Glutamatergic neuron (in vitro differentiated cells): ENCODE measurements at places on chromosomes 6 and 20. TPM values are rescaled to one million over a fixed set of nuclear protein-coding genes. Genes with fewer than 3 reads are reported as not detected.

DNA sequence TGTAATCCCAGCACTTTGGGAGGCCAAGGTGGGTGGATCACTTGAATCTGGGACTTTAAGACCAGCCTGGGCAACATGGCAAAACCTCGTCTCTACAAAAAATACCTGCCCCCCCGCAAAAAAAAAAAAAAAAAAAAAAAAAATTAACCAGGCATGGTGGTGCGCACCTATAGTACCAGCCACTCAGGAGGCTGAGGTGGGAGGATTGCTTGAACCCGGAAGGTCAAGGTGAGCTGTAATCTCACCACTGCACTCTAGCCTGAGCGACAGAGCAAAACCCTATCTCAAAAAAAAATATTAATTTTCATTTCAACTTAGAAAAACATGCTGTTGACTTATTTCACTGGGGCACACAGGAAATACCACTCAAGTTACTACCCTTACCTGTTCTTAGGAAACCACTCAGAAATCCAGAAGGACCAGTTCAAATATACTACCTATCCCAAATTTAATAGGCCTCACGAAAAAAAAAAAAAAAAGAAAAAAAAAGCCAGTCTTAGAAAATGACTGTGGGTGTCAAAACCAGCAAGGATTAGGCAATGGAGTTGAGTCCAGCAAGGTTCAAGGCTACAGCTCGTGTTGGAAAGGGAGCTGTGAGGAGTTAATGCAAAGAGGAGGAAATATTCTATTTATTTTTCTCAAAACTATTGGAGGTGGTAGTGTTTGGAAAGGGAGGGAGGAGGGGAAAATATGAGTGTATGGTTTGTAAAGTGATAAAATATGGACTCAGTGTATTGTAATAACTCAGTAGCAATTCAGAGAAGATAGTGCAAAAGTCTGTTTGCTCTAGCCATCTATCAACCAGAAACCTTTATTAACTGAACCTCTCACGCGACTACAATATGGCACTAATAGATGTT, 33.9 kb upstream of the PIM1 start:
- peaks cover 3% of the 10 kb centered on the region for H3K27me3 ChIP-seq
- H3K4me3 ChIP-seq, result no peak overlapping the region
- no peak for DNase-seq
- peaks cover 20% of the 10 kb centered on the region for H3K4me1 ChIP-seq

DNA sequence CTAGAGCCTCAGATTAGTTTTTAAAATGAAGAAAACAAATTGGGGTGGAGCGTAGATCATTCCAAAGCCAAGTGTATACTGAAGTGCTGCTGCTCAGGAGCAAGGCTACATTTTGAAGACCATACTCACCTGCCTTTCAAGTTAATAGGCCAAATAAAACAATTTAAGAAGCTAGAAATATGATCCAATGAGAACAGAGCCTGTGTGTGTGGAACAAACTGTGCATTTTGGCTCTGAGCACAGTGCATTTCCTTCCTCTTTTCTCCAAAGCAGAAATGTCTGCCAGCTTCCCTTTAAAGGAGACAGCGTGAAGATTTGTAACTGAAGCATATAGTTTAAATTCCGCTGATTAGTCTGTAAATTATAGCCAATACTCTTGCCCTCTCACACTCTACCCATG, 3.2 kb upstream of the IFNGR1 start:
- no peaks in the 10 kb centered on the region for H3K36me3 ChIP-seq
- no peak overlapping the region for H3K27ac ChIP-seq
- DNase-seq, result no peak
- H3K4me3 ChIP-seq, result no peak overlapping the region
- peaks cover 9% of the 10 kb centered on the region for H3K4me1 ChIP-seq

DNA sequence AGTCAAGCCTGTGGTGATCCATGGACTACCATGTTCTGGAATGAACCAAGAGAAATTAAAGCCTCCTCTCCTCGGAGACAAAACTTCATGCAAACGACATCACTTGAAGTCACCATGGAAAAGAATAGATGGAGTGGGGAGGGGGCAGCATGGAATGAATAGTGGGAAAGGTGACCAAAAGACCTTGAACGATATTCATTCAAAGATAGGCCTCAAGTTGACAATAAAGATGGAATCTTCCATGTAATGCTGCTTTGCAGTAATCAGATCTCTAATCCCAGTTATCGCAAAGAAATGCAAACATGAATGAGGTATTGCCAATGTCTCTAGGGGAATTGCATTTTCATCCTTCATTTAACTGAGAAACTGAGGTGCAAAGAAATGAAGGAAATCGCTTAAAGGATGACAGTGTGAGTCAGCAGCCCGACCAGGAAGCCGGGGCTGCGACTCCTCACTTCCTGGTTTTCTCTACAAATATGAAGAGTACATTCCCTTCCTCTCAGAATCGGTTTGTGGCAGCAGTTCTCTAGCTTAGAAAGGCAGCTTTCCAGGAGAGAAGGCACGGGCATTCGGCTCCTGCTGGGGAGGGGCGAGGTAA, 65.6 kb upstream of the RREB1 start:
- DNase-seq, result no peak
- peaks cover 6% of the 10 kb centered on the region for H3K27me3 ChIP-seq
- no peak overlapping the region for H3K4me3 ChIP-seq
- H3K36me3 ChIP-seq, result no peaks in the 10 kb centered on the region
- H3K4me1 ChIP-seq, result peaks cover 35% of the 10 kb centered on the region

- no peaks in the 10 kb centered on the region for H3K4me1 ChIP-seq
- no peak for DNase-seq
- H3K4me3 ChIP-seq, result no peak overlapping the region
- no peak overlapping the region for H3K27ac ChIP-seq
- H3K27me3 ChIP-seq, result peaks cover 1% of the 10 kb centered on the region
- peaks cover 4% of the 10 kb centered on the region for H3K36me3 ChIP-seq
Measured at GRCh38 chr6:150627585-150628025, 27.9 kb downstream of the PLEKHG1 start.

DNA sequence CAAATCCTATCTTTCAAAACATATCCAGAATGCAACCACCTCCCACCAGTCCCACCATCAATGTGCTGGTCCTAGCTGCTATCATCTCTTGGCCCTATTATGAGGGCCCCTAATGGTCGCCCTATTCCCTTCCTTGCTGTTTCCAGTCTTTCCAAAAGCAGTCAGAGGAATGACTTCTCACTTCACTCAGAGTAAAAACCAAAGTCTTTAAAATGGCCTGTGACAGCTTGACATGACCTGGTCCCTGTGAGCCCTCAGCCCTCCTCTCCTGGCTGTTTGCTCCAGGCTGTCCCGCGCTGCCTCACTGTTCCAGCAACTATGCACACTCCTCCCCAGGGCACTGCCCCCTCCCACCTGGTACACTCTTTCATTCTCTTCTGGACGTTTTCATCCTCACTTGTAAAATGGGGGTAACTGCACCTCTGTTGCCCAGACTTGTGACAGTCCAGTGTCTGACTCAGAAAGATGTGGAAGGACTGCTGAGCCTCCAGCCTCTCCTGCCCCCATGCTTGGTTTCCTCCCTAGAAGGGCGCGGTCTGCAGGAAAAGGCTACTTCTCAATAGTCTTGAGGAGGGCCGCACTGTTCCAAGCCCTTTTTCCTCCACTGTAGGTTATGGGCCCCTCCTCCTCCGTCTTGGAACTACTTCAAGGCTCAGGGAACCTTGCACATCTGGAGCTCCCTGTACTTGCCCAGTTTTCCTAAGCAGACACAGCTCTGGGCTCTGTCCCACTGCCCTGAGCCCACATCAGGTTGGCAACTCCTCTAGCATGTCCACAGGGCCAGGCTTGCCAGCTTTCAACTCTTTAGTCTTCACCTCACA, 64.7 kb downstream of the MYH7B start:
- H3K4me3 ChIP-seq, result no peak overlapping the region
- DNase-seq, result no peak
- H3K27me3 ChIP-seq, result no peaks in the 10 kb centered on the region
- H3K27ac ChIP-seq, result peak overlapping the region; percentile 55
- H3K36me3 ChIP-seq, result no peaks in the 10 kb centered on the region
- peaks cover 13% of the 10 kb centered on the region for H3K4me1 ChIP-seq

GRCh38 chr6:55176958-55177357, 2.6 kb downstream of the HCRTR2 start:
- H3K27ac ChIP-seq, result no peak overlapping the region
- no peaks in the 10 kb centered on the region for H3K27me3 ChIP-seq
- no peak for DNase-seq
- H3K4me3 ChIP-seq, result no peak overlapping the region
- no peaks in the 10 kb centered on the region for H3K36me3 ChIP-seq

- no peak overlapping the region for H3K4me3 ChIP-seq
- peaks cover 18% of the 10 kb centered on the region for H3K36me3 ChIP-seq
- DNase-seq, result no peak
- H3K27ac ChIP-seq, result peak overlapping the region; percentile 55
- H3K27me3 ChIP-seq, result peaks cover 14% of the 10 kb centered on the region
Measured at GRCh38 chr6:166411721-166412151, 29.0 kb upstream of the MPC1 start.

- peaks cover 38% of the 10 kb centered on the region for H3K4me1 ChIP-seq
- no peaks in the 10 kb centered on the region for H3K36me3 ChIP-seq
- no peak for DNase-seq
- peaks cover 3% of the 10 kb centered on the region for H3K27me3 ChIP-seq
- no peak overlapping the region for H3K4me3 ChIP-seq
Measured at GRCh38 chr6:15484821-15485220, 178.0 kb downstream of the DTNBP1 start.

DNA sequence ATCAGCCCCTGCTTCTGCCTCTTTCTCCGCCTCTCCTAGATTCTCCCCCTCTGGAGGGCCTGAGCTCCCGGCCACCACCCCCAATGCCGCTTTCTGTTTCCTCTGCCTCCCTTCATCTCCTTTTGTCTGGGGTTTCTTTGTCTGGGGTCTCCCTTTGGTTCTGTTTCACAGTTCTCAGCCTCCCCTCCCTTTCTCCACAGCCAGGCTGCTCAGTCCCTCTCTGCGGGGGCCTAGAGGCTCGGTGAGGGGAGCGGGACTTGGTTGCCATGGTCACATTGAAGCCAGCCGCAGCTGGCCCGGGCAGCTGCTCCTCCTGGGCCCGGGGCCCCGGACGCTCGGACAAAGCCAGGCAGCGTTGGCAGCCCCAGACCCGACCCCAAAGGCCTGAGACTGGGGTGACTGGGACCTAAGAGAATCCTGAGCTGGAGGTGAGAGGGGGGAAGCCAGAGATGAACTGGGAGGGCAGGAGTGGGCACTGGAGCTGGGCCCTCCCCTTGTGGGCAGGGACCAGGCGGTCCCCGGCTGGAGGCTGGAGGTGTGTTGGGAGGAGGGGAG, 3.5 kb upstream of the DDR1 start:
- peak; percentile 62 for DNase-seq
- H3K27me3 ChIP-seq, result peaks cover 15% of the 10 kb centered on the region
- no peaks in the 10 kb centered on the region for H3K36me3 ChIP-seq
- peak overlapping the region; percentile 98 for H3K27ac ChIP-seq
- peak overlapping the region; percentile 87 for H3K4me3 ChIP-seq

DNA sequence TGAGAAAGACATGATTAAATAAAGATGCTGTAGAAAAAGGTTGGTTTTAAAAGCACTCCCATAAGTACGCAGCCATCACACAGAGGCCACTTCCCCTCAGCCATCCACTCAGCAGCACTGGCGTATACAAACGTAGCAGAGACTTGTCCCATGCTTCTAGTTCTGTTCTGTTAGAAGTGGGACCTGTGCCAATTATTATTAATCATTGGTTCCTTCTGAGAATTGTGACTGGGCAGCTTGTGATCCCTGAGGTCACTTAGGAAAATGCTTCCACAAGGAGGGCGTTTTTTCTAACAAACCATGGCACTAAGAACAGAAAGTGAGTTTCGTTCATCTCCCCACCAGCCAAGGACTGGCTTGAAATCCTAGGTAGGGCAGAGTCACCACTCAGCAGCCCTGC, 53.9 kb downstream of the FAM120B start:
- H3K4me1 ChIP-seq, result peaks cover 6% of the 10 kb centered on the region
- H3K27ac ChIP-seq, result no peak overlapping the region
- no peak overlapping the region for H3K4me3 ChIP-seq
- H3K36me3 ChIP-seq, result peaks cover 5% of the 10 kb centered on the region

- H3K27me3 ChIP-seq, result no peaks in the 10 kb centered on the region
- H3K27ac ChIP-seq, result no peak overlapping the region
- no peak overlapping the region for H3K4me3 ChIP-seq
- no peak for DNase-seq
- H3K36me3 ChIP-seq, result no peaks in the 10 kb centered on the region
Measured at GRCh38 chr20:14232650-14233049, 104.8 kb downstream of the FLRT3 start.

DNA sequence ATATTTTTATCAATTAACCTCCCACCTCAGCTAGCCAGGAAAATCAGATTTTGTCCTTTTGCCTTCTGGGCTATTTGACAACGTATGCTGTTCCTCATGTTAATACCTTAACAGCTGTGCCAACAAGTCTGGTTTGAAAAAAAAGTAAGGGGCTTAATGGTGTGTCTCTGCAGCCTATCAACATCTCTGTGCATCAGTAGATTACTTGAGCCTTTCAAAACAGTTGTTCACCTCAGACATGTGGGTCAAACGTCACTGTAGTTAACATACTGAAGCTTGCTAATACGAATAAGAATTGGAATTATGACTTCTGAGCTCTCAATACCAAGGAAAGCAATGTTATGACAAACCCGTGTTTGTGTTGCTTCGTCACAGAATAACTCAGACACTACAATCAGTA, 23.0 kb downstream of the CEP57L1 start:
- peaks cover 2% of the 10 kb centered on the region for H3K27me3 ChIP-seq
- peak overlapping the region; percentile 8 for H3K27ac ChIP-seq
- no peak for DNase-seq
- H3K4me3 ChIP-seq, result no peak overlapping the region
- H3K36me3 ChIP-seq, result no peaks in the 10 kb centered on the region

DNA sequence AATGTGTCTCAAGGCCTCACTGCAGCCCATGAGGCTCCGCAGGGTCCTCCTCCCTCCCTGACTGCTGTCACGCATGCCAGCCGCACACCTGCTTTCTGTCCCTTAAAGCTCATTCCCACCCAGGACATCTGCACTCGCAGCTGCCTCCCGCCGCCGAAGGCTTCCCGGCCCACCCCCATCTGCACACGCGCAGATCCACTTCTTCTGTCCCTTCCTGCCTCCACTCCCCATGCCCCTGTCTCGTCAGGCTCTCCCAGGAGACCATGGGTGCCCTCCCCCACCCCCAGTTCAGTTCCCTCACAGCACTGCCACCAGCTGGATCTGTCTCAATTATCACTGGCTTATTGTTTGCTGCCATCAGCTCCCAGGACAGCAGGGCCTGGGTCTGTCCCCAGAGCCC, 63.0 kb downstream of the RIPOR3 start:
- H3K4me1 ChIP-seq, result peaks cover 17% of the 10 kb centered on the region
- DNase-seq, result peak; percentile 61

DNA sequence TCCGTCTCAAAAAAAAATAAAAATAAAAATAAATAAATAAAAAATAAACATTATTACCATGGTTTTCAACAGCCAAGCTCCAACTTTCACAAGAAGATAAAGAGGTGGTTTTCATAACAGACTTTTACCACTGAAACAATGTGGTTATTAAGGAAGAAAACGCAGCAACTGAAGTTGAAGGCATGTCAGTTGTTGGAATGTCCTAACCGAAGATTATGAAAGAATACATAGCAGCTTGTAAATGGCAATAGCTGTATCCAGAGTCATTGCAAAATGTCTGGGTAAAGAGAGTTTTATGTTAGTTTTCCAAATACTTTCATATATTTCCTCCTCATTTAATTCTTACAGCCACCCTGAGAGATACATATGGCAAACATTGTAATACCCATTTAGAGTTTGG, 161.6 kb upstream of the MARCKS start:
- H3K4me3 ChIP-seq, result no peak overlapping the region
- no peak for DNase-seq
- H3K27ac ChIP-seq, result no peak overlapping the region
- no peaks in the 10 kb centered on the region for H3K4me1 ChIP-seq
- no peaks in the 10 kb centered on the region for H3K36me3 ChIP-seq

The RNF217 gene
- 5.9 TPM for total RNA-seq

The SSTR4 gene
- not detected for total RNA-seq

The TDRD6 gene
- total RNA-seq, result 0.64 TPM

The CEP57L1 gene
- total RNA-seq, result 22.7 TPM

The KCNK17 gene
- not detected for total RNA-seq

The AVP gene
- total RNA-seq, result not detected

The LTB gene
- total RNA-seq, result not detected

The BPIFB4 gene
- not detected for total RNA-seq
